ENCODE measurements at places on chromosomes 7 and 10.

- DNase-seq: no peak
These were observed 3.0 kb upstream of the CYP2C18 start for GRCh38 chr10:94680544-94680943.

GRCh38 chr10:29585488-29585976 lies 49.2 kb downstream of the SVIL start:
- peak; percentile 42 for DNase-seq

DNA sequence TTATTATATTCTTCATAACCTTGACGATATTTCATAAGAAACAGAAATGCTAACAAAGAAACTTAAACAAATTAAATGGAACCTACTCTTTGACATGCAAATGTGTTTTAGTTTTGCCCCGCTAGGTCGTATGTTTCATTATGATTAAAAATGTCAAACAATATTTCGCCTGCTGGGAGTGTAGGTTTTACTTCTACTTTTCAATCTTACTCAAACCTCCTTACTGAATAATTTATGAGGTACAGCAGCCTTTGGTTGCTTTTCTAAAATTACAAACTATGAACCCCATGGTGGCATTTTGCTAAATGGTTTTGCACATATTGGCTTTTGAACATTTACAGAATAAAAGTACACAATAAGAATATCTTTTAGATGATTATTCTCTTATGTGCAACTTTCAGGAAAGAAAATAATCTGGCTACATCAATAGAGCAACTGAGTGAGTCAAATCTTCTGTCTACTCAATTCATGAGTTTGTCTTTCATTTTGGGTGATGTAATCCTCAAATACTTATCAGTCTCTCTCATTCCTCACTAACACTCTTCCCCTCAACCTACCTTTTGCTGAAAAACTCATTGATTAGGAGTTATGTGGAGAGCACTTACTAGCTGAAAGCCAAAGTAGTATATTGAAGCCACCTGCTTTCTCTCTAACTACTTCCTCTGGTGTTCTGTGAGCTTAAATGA lies 1226.4 kb downstream of the XPNPEP1 start:
- DNase-seq: no peak

DNA sequence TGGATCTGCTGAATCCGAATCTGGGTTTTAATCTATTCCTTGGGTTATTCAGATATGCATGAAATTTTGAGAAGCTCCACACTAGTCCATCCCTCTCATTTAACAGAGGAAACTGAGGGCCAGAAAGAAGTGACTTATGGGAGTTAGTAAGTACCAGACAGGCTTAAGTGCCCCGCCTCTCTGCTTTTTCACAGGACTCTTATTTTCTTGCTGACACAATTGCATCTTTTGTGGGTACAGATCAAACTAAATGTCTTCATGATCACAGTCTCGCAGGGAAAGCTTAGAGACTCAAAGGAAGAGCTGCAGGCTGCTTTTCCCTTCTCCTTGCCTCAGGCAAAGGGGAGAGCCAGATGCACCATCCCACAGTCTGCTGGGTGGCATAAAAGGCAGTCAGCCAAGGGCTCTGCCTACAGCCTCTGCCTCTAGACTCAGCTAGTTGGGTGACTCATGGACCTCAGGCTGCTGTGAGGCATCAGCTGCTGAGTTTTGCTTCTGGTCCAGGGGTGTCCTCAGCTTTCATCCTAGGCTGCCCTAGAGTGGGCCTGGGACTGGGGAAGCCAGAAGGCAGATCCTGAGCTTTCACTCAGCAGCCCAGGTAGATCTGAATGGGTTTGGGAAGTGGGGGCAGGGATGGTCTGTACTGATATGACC lies 11.6 kb downstream of the GOLGA7B start:
- no peak for DNase-seq

- no peak for DNase-seq
These were observed 171.8 kb downstream of the SLIT1 start for GRCh38 chr10:97013983-97014382.

GRCh38 chr7:94286111-94286510 lies 108.6 kb upstream of the COL1A2 start:
- DNase-seq: no peak

GRCh38 chr7:35505066-35505465 lies 189.9 kb downstream of the HERPUD2 start:
- DNase-seq: no peak

DNA sequence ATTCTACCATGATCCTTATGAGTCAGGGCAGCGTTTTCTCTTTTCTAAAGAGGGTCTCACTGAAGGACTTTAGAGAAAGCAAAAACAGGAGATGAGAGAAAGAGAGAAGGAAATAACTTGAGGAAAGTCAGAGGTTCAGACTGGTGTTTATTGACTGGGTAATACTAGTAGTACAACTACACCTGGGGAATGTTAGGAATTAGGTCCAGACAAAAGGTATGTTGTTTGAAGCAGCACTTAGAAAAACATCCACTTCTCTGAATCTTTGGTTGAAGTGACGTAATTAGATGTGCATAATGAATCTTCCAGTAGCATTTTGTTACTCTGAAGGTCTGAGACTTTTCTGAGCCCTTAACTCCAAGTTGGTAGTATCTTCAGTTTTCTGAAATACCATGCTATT lies 380.3 kb upstream of the LRGUK start:
- DNase-seq: no peak

DNA sequence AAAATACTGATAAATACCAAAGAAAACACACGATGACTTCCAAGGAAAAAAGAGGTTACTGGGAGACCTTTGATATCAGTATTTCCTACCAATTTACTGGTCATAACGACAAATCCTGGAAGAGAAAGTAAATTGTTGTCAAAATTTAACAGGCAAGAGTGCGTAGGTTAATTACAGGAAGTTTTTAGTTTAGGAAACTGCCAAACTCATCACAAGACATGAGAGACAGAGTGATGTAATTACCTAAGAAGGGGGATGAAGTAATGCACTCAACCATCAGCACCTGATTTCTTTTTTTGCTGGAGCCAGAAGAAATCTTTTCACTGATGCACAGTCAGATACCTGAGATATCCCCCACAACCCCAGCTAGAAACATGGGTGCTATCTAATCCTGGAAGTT lies 16.8 kb downstream of the MACC1 start:
- no peak for DNase-seq

Measured in right cardiac atrium (tissue), 5 donors.